Fibroblast of villous mesenchyme (primary cell): ENCODE measurements at places on chromosomes 1 and 21. TPM values are rescaled to one million over a fixed set of nuclear protein-coding genes. Genes with fewer than 3 reads are reported as not detected.

The CSF3R gene
- total RNA-seq: 0.32 TPM in 1 of 2 replicates, not detected in the other

The ATP1A4 gene
- not detected in 2 replicates for total RNA-seq

The OMA1 gene
- 10.6 and 26.8 TPM in 2 replicates for total RNA-seq

The NEXN gene
- total RNA-seq: 16.8 and 19.3 TPM in 2 replicates

The HENMT1 gene
- 5.2 and 6.0 TPM in 2 replicates for total RNA-seq

The HES4 gene
- 2.2 and 8.1 TPM in 2 replicates for total RNA-seq

The PROK1 gene
- total RNA-seq: not detected in 2 replicates

The PLA2G2F gene
- not detected in 2 replicates for total RNA-seq

The SLFNL1 gene
- total RNA-seq: under 0.01 and 0.64 TPM in 2 replicates

The AADACL3 gene
- not detected in 2 replicates for total RNA-seq

The AMY2B gene
- total RNA-seq: 2.9 and 3.5 TPM in 2 replicates

The KCNT2 gene
- total RNA-seq: 3.2 and 7.3 TPM in 2 replicates

The S100A10 gene
- 70.0 and 70.2 TPM in 2 replicates for total RNA-seq

The AVPR1B gene
- not detected in 2 replicates for total RNA-seq

The ALG14 gene
- total RNA-seq: 4.7 and 6.4 TPM in 2 replicates

The UQCRHL gene
- total RNA-seq: 1.3 and 1.9 TPM in 2 replicates

The TRIM46 gene
- 6.5 and 7.7 TPM in 2 replicates for total RNA-seq

The PFKFB2 gene
- 6.9 and 8.7 TPM in 2 replicates for total RNA-seq

The SPATA1 gene
- total RNA-seq: 0.43 and 0.97 TPM in 2 replicates

The GLRX2 gene
- 5.8 and 7.8 TPM in 2 replicates for total RNA-seq

The KCNA10 gene
- total RNA-seq: not detected in 2 replicates

The OR6P1 gene
- not detected in 2 replicates for total RNA-seq

The SYCP1 gene
- not detected in 2 replicates for total RNA-seq

The TSPEAR gene
- under 0.01 TPM in 1 of 2 replicates, not detected in the other for total RNA-seq

The RAB7B gene
- 4.2 and 5.2 TPM in 2 replicates for total RNA-seq

The SPRR1A gene
- not detected in 2 replicates for total RNA-seq

The CCDC27 gene
- not detected in 2 replicates for total RNA-seq

The LCE1F gene
- not detected in 2 replicates for total RNA-seq

The CLCA4 gene
- total RNA-seq: not detected in 2 replicates
